ENCODE measurements at places on chromosomes 6 and 20.

DNA sequence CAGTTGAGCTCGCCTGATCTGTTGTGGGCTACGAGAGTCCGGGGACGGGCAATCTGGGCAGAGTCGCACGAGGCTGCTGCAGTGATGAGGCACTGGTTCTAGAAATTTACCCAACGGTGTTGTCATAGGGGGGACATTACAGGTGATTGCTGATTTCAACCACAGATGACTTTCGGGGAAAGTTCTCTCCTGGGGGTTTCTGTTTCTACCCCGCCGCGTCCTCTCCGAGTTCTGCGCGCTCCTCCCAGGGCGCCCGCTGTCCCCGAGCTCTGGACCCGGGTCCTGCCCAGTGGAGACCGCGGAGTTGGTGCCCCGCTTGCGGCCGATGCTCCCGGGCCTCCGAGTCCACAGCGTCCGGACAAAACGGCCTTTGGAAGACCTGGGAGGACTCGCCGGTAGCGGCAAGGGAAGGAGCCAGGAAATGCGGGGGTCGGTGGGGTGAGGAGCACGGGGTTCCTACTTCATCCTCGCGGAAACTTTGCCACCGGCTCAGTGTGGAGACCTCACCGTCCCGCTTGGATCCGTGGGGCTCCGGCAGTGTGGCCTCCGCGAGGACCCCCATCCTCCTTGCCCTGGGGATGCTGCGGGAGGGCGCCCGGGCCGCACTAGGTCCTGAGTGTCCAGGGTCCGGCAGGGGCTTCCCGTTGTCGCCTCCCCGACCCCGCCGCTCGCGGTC lies 12.3 kb upstream of the RAET1L start:
- DNase-seq, result no peak

- no peak for DNase-seq
These were observed 2.8 kb upstream of the SLC17A5 start for GRCh38 chr6:73656531-73657145.

DNA sequence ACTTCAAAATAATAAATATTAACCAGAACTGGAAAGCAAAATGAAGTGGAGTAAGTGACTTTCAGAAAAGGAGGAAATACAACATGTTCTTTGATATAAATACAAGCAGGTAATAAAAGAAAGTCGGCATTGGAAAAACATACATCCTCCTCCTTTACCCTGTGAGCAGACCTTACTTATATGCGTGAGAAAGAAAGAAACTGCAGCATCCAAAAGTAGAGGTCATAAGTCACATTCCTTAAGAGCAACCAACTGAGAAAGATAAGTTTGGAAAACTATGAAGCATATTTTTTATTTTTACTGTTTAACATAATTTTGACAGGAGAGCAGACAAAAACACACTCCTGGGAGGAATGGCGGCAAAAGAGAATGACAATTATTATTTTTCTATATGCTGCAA lies 155.5 kb downstream of the HACE1 start:
- DNase-seq, result no peak

DNA sequence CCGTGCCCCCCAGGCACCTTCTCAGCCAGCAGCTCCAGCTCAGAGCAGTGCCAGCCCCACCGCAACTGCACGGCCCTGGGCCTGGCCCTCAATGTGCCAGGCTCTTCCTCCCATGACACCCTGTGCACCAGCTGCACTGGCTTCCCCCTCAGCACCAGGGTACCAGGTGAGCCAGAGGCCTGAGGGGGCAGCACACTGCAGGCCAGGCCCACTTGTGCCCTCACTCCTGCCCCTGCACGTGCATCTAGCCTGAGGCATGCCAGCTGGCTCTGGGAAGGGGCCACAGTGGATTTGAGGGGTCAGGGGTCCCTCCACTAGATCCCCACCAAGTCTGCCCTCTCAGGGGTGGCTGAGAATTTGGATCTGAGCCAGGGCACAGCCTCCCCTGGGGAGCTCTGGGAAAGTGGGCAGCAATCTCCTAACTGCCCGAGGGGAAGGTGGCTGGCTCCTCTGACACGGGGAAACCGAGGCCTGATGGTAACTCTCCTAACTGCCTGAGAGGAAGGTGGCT lies 960 bp downstream of the TNFRSF6B start:
- no peak for DNase-seq

- DNase-seq, result no peak
These were observed 170.1 kb downstream of the HS3ST5 start for GRCh38 chr6:114172576-114173260.

GRCh38 chr6:34073540-34073939 lies 72.3 kb downstream of the GRM4 start:
- no peak for DNase-seq

DNA sequence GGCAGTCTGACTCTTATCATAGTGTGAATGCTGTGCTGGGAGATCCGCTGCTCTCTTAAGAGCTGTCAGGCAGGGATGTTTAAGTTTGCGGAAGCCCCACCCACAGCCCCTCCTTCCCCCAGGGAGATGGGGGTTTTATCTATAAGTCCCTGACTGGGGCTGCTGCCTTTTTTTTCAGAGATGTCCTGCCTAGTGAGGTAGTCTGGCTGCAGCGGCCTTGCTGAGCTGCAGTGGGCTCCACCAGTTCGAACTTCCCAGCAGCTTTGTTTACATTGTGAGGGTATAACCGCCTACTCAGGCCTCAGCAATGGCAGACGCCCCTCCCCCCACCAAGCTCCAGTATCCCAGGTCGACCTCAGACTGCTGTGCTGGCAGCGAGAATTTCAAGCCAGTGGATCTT lies 75.7 kb upstream of the UST start:
- no peak for DNase-seq

DNA sequence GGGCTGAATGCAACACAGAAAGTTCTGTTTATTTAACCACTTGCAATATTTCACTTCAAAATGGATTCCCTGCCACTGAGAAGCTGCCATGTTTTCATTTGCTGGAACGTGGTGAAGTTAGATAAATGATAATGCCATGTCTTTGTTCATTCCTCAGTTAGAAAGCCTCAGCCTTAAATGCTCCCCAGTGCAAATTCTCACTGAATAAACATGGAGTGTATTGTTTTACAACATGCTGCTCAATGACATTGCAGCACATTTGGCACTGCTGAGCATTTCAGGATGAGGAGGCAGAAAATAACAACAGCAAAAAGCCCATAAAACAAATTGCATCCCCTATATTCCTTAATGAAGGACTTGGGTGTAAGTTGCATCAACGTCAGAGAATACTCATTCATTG lies 913.8 kb upstream of the FLRT3 start:
- DNase-seq, result no peak

GRCh38 chr6:31010393-31011060 lies at the start of gene MUC22:
Gene MUC22, plus strand, starts transcription at chr6:31010474. Its CDS starts 233 bp downstream, at chr6:31010707.
- DNase-seq, result peak; percentile 73

- DNase-seq, result no peak
These were observed 27.6 kb upstream of the MRPS18A start for GRCh38 chr6:43715056-43715788.

DNA sequence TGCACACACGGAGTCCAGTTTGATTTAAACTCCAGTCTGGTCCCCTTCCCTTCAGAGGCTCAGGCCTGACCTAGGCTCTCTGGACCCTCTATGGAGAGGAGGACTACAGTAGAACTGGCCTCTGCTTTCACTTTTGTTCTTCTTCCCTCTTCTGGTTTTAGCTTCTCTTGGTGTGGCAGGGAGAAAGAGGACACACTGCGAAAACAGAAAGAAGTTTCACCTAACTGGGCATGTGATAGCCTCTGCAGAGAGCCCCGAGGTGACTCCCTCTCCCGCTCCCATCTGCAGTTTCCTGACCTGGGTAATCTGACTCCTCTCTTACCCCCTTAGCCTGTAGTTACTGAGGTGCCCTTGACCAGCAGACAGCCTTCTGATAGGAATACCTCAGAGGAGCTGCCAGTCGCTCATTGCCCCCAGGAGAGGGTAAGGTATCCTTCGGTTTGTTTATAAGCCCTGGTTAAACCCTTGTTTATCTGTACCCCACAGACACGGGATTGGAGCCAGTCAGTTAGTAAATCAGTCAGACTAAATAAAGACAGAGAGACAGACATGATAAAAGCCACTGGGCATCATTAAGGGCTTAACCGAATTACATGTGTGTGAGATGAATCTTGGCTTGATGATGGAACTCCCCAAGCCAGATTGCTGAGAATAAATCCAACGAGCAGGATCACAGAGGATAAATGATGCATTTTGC lies 12.0 kb upstream of the DTNBP1 start:
- DNase-seq, result no peak

Measured in EH (cell line).